ENCODE measurements at places on chromosomes 2 and 18.

GRCh38 chr2:186709529-186710450 is 15.9 kb downstream of the FAM171B start:
- no peak for DNase-seq

DNA sequence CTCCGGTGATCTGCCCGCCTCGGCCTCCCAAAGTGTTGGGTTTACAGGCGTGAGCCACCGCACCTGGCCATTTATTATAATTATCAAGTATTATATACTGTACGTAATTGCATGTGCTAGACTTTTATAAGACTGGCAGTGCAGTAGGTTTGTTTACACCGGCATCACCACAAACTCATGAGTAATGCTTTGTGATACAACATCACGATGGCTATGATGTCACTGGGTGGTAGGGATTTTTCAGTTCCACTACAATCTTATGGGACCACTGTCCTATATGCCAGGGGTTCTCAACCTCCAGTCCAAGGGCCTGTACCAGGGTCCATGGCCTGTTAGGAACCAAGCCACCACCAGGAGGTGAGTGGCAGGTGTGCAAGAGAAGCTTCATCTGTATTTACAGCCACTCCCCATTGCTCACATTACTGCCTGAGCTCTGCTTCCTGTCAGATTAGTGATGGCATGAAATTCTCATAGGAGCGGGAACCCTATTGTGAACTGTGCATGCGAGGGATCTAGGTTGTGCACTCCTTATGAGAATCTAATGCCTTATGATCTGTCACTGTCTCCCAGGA is 9.4 kb downstream of the SCYGR4 start:
- no peak for DNase-seq

DNA sequence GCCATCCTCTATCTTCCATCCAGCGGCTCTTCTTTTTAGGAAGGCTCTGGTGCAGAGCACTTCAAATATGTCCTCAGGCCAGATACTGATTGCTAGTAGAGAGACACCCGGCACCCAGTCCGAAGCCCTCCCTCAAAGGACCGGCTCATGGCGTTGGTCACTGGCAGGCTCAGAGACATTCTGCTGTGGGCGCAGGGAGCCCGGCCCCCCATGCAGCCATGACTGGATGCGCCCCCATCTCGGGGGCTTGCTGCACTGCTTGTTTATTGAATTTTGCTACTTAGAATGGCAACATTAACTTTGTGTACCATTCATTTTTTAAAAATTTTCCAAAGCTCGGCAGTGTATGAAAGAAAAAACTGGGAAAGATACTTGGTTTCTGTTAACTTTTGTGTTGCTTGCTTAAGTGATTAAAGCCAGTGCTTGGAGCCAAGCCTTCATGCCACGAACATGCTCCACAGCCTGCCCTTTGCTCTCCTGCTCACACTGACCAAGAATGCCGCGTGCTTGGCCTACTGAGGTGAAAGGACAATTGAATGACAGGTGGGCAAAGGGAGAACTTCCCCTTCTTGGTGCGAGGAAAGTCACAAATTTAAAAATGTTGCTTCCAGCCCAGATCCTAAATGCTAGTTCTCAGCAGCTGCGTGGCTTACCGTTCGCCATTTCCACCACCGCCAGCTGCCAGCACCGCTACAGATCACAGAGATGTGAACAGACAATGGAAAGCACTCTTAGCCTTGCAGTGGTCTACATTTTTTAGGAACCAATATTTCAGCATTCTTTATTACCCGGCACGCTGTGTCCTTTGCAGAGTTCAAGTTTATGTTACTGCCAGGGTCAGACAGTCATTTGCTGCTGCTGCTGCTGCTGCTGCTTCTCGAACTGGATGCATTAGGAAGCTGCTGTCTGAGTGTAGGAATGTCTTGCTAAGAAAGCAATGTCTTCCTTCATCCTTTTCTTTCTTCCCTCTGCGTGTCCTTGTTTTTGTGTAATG is 76.7 kb downstream of the FAM210A start:
- no peak for DNase-seq

DNA sequence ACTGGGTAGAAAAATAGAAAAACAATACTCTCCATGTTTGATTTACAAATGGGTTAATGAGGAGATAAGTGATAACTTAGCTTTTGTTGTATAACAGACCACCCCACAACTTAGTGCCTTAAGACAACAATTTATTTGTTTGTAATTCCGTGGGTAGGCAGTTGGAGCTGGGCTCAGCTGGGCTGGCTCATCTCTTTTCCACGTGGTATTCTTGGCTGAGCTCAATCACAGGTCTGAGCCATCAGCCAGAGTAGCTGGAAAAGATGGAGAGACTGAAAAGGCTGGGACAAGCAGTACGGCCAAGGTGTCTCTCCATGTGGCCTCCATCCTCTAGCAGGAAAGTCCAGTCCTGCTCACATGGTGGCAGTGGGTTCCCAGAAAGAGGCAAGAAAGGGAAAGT is 32.2 kb upstream of the ELOA2 start:
- DNase-seq = no peak

DNA sequence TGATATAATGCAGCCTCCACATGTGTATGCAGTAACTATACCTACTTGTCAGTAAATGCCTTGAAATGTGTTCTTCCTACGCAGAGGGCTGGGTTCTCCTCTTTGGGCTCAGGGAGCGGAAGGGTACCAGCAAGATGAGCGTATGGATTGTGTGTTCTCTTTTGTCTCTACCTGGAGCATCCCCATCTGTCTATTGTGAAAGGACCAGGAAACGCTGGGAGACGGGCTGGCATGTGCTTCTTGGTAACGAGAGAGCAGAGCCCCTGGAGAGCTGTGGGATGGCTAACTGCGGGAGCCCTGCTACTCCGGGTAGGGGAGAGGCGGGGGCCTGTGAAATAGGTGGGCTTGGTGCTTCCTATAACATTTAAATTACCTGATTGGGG is 80.9 kb downstream of the BCL2 start:
- no peak for DNase-seq

DNA sequence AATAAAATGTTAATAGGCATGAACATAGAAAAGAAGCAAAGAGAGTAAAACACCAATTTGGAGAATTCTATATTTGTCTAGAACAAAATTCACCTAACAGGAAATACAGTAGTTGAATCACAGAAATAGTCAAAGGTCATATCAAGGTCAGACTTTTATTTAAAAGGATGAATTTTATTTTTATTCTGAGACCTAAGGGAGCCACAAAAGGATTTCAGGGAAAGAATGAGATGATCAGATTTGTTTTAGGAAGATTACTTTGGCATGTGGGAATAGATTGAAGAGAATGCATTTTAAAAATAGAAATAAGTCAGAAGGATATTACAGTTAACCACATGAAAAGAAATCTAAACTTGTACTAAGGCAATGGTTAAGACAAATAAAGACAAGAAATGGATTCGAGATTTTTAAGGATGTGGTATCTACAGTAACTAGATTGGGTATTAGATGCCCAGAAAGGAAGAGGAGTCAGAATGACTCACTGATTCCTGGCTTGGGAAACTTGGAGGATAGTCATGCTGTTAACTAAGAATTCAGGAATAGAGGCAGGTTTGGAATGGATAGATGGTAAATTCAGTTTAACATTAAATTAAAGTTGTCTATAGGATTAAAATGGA is 56.0 kb downstream of the METTL4 start:
- peak; percentile 97 for DNase-seq

DNA sequence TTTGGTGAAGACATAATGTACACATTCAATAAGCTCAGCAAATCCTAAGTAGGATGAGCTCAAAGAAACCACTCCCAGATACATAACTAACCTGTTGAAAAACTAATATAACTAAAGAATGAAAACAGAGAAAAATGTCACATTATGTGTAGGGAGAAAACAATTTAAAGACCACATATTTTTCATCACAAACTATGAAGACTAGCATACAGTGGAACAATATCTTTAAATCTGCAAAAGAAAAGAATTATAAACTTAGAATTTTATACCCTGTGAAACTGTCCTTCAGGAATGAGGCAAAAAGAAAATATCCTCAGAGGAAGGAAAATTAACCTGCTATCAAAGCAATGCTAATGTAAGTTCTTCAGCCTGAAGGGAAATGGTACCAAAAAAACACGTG is 151.5 kb downstream of the PIEZO2 start:
- DNase-seq = no peak

- no peak for DNase-seq
These were observed 371.7 kb downstream of the PIK3C3 start for GRCh38 chr18:42326752-42327151.

GRCh38 chr2:168744844-168745243 is 57.6 kb upstream of the NOSTRIN start:
- DNase-seq = no peak

DNA sequence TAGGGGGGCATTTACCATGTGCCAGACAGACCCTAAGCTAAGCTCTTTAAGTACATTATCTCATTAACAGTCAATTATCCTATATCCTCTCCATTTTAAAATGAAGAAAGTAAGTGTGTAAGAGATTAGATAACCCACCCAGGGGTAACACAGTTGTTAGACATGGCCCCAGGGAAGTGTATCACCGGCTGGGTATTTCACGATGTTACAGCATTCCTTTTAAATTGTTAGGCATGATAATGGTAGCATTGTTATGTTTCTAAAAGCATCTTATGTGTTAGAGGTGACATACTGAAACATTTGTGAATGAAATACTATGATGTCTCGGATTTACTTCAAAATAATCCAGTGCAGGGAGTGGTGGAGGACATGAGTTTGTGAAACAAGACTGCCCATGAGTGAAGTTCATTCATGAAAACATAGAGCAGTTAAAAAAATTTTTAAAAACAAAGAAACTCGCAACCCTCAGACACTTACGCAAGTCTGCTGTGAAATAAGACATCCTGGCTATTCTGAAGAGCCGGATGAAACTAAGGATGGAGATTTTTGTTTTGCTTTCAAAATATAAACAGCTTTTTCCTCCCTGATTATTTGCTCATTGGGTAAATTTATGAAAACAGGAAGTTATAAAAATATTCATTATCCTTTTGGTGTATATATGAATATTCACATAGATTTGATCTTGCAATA is 54.9 kb downstream of the IL1RL2 start:
- peak; percentile 41 for DNase-seq

GRCh38 chr18:51522338-51522737 is 324.9 kb upstream of the MEX3C start:
- no peak for DNase-seq

GRCh38 chr2:53640466-53640865 is 127.1 kb upstream of the CHAC2 start:
- DNase-seq = peak; percentile 61

- no peak for DNase-seq
These were observed 36.2 kb downstream of the POU3F3 start for GRCh38 chr2:104889960-104890684.

GRCh38 chr2:234163510-234164045 is 113.1 kb downstream of the SPP2 start:
- DNase-seq = no peak

- no peak for DNase-seq
These were observed 261.9 kb upstream of the SIX3 start for GRCh38 chr2:44679584-44679983.

DNA sequence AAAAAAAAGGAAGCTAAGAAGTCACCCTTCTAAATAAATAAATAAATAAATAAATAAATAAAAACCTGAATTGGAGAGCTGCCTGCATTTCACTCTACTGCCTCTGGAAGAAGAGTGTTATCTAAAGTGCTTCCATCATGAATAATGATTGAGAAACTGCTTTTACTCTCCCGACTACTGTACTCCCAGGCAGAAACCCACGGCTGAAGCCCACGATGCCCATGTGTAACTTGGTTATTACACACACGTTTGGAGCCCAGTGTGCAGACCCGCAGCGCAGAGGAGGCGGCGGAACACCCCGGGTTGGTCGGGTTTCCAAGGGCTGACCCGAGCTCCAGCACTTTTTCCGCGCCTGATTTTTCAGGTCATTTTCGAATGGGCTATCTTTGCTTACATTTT is 697 bp upstream of the SPATS2L start:
- peak; percentile 59 for DNase-seq

GRCh38 chr2:196729418-196729817 is 70.1 kb downstream of the GTF3C3 start:
- no peak for DNase-seq

DNA sequence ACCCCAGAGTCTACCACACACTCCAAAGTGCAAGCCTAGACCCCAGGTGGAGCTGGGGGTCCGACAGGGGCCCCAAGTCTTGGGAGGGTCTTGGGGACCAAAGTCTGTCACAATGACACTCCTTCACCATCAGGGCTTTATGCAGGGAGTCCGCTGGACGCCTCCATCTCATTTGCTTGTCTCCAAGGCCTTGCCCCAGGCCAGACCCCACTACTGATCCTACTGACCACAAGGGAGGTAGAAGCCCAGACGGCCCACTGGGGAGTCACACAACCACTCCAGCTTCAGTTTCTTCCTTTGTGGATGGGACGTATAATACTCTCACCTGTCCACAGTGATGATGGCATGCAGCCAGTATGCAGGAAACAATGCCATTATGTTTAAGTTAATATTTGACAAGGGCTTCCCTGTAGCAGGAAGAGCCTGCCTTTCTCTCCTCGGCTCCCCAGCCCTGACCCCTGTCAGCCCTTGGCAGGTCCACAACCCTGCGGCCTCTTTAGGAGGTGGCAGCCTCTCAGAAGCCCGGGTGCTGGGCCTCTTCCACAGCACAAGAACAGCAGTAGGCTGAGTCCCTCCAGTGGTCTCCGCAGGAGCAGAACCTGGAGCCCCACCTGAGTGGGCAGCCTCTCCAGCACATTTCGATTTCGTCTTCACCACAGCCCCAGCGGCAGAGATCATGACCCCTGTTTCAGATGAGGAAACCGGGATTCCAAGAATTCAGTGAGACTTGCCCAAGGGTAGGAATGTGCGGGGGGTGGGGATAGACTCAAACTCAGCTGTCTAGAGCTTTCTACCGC is 6.5 kb downstream of the BIN1 start:
- peak; percentile 54 for DNase-seq

- DNase-seq = no peak
These were observed 158.3 kb downstream of the MTX2 start for GRCh38 chr2:176427549-176427948.

- DNase-seq = no peak
These were observed 145.2 kb downstream of the CCBE1 start for GRCh38 chr18:59551902-59552635.

GRCh38 chr18:79856119-79857007 is 58.6 kb downstream of the KCNG2 start:
- peak; percentile 12 for DNase-seq

DNA sequence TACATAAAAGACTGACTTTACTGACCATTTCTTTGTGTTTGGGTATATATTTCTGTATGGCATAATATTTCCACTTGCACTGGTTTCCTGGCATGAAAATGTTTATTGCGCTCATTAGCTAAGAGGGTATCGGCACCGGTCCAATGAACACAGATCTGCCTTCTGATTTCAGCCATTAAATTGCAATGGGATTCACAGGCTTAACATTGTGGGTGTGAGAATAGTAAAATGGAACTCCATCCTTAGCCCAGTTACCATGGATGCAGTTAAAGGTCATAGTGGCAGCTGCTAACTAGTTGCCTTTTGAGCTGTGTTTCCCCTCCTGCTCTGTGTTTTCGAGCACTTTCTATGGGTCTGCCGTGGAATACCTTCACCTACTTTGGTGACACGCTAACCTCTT is 352.6 kb upstream of the POU3F3 start:
- no peak for DNase-seq

GRCh38 chr2:120710256-120710655 is 25.4 kb upstream of the GLI2 start:
- peak; percentile 73 for DNase-seq

All from EH (cell line).